Stimulated activated CD4-positive, alpha-beta T cell treated with anti-CD3 and anti-CD28 coated beads, Interleukin-15, amount 100 ng/mL, for 48 hours (primary cell): ENCODE measurements at places on chromosomes 5 and 9.

DNA sequence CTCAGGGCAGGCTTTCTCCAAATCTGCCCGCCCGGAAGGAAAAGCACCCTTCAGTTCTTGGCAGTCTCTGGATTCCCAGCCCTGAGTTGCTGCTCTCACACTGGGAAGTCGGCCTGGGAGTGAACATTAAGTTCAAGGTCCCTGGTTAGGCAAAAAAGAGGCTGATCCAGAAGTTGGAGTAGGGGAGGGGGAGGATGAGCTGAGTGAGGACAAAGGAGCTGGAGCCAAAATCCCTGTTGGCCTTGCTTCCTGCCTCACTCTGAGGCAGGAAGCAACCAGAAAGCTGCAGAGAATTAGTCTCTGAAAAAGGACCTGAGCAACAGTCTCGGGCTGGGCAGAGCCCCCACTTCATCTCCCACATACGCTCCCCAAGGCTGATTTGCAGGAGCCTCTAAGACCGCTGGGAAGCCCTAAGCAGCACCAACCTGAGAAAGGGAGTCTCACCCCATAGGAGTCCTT, 15.0 kb upstream of the RPS14 start:
- DNase-seq: no peak

DNA sequence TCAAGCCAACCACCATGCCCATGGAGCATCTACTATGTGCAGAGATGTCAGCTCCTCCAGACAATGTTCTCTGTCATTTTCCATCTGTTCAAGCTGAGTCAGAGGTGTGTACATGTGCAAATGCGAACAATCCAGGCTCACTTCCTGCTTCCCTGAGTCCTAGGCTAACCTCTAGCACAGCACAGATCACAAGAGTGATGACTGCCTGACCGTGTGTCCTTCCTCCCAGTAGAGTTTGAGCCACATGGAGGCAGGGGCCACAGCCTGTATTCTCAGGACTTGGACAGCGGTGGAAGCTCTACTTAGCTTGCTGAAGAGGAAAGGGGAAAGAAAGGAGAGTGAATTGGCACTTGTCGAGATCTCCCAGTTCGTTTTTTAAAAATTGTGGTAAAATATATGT, 87.2 kb downstream of the KCNIP1 start:
- no peak for DNase-seq

DNA sequence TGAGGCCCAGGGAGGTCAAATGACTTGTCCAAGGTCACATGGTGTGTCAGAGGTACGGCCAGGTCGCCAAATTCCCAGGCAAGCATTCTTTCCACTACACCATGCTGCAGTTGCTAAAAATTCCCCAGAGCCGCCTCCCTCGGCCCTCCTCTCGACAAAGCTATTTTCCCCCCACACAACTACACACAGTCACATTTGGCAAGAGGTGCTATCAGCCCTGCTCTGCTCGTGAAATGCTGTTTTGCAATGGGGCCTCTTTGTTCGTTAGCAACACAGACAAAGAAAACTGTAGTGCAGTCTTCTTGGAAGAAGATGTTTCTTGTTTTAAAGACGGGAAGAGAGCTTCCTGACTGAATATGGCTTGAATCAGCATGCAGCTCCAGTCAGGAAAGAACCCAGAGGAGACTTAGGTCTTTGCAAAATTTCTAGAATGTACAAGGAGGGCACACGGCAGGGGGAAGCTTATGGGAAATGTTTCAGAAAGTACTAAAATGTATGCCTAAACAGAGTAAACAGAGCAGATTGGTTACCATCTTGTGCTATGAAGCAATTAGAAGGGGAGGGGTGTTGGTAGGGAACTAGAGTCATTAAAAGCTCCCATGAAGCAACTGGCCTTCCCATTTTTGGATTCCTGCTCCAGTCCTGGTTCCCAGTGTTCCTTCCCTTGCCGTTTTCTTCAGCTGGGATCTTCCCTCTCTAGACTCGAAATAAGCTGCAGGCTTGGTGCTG, 14.2 kb downstream of the SLIT3 start:
- no peak for DNase-seq

DNA sequence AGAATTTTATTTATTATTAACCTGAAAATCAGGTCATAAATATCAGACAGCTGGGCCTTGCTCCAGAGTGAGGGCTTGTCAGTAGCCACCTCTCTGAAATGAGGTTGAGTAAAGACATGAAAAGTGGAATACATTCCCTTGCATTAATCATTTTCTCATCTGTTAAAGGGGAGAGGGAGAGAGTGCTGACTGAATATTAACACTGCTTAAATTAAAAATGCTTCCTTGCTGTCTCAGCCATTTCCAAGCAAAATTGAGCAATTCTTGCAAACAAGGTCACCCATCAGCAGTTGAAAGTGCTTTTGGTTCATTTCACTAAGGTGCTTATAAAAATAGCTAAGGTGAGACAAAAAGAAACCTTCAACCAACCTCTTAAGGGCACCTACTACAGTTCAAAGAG, 102.8 kb downstream of the CMYA5 start:
- DNase-seq: no peak

GRCh38 chr5:32583582-32584232, 1.6 kb upstream of the SUB1 start:
- DNase-seq: no peak

GRCh38 chr5:118193194-118193905, 795.0 kb downstream of the DTWD2 start:
- DNase-seq: no peak

GRCh38 chr9:35237311-35237710, 75.5 kb downstream of the UNC13B start:
- no peak for DNase-seq

DNA sequence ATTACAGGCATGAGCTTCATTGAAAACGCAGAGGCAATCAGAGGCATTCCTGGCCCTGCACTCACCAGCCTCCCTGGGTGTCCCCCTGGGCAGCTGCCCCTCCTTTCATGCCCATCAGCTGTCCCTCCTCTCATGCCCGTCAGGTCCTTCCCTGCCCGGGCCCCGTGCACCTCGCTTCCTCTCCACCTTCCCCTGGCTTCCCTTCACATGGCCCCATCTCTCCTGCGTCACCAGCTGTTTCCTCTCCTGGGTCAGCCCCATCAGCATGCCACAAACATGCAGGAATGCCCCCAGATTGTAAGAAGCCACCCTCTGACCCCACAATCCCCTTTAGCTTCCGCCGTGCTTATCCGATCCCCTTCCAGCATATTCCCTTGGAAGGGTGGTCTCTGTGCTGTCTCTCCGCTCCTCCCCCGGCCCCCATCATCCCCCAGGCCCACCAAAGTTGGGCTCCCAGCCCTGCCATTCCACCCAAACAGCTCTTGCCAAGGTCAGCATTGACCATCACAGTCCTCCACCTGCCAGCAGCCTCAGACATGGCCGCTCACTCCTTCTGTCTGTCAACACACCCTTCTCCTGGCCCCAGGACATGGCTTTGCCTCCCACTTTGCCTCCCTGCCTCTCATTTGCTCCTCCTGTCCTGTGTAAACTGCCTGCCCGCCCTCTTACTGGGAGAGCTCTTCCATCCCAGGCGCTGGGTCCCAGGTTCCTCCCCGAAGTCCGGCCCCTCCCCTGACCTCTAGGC, 98.6 kb upstream of the IER5L start:
- no peak for DNase-seq

DNA sequence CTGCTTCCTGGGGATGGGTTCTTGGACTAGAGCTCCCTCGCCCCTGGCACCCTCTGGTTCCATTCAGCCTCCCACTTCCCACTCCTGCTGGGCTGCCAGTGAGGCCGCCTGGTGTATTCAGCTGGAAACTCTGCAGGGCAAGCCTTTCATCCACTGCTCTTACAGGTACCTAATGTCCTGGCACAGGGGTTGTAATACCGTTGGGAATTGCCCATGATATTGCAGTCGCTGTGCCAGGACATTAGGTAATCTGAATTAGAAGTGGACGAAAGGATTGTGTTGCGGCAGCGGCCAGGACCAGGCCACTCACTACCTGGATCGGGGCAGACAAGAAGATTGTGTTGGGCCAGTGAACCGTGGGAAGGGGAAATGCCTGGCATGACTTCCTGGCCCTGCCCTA, 13.1 kb downstream of the TMOD1 start:
- DNase-seq: no peak

GRCh38 chr9:36772449-36773403, 200.0 kb downstream of the MELK start:
- DNase-seq: no peak
